ENCODE measurements at places on chromosomes 16 and 17.
A peak's percentile ranks its signal among the peaks of the same experiment; 100 is the strongest.

DNA sequence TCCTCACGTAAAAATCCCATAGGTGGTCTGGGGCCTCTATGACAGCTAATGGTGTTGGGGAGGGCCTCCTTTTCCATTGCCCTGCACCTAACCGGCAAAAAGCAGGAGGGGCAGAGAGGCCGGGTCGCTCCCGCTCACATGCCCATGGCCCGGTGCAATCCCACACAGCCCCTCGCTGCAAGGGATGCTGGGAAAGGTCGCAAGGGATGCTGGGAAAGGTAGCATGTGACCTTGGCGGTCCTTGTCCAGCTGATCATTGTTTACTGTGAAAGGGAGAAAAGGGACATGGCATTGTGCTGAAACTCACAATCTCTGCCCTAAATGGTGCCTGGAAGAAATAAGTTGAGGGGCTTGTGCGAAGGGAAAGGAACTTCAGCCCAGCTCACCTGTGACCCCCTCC lies 10.0 kb downstream of the DEF8 start:
- no peak for DNase-seq

- no peak for DNase-seq
Observed at GRCh38 chr16:69922200-69922599, 28.9 kb upstream of the CLEC18A start.

DNA sequence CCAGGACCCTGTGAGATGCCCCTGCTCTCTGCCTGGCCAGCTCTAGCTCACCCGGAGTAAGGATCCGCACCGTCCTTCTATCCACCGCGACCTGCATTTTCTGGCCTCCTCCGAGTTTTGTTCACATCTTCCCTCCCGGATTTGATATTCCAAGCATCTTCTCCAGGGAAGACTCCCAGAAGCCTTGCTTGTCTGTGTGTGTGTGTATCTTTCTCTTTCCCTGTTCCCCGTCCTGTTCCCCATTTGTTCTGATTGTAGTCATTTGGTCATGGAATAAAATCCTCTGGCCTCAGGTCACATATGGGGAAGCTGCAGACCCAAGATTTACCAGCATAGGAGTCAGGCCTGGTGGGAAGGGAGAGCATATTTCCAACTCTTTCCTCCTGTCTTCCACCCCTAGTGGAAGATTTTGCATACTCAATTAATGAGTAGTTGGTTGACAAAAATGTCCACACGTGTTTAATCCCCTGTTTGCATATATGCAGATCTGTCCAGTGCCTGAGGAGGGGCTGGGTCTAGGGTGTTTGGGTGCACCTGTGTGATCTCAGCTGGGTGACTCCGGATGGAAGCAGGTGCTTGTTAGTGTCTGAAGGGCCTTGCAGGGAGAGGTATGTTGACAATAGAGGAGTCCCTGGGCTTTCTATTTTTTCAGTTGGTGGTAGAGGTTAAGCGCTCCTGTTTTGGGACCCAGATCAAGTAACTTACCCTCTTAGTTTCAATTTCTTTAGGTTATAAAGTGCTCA lies 1.9 kb downstream of the PRAC1 start:
- DNase-seq: no peak

DNA sequence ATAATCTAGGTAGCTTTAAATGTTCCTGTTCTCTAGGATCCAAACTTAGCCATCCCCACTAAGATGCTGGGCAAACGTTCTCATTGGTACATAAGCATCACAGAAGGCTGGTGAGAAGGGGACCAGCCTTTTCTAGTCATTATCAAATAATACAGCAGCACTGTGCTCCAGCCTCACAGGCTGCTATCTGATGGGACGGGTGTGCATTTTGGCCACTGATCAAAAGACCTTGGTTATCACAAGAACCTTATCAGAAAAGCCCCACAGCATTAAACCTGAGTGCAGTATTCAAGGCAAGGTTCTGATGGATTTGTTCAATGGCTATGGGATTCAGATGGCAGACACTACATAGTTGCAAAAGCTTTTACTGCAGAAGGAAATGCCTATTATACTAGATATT lies 19.1 kb upstream of the KPNB1 start:
- no peak for DNase-seq

- peak; percentile 78 for DNase-seq
Observed at GRCh38 chr17:33725675-33726271, 432.7 kb upstream of the ASIC2 start.

- DNase-seq: no peak
Observed at GRCh38 chr16:8184854-8185253, 405.5 kb downstream of the TMEM114 start.

DNA sequence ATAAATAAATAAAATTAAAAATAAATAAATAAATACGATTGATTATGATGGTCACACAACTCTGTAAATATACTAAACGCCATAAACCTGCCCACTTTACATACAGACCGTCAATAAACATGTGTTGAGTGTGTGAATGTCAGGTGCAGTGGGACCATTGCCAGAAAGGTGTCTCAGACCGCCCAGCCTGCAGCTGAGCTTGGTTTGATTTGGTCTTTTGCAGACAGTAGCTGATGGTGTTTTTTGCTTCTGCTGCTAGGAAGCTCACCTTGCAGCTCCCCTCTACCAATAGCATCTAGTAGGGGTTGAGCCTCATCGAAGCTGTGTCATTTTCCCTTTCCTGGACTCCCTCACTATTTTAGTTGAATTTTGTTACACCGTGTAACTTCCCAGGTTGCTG lies 23.5 kb downstream of the UBALD1 start:
- DNase-seq: no peak

DNA sequence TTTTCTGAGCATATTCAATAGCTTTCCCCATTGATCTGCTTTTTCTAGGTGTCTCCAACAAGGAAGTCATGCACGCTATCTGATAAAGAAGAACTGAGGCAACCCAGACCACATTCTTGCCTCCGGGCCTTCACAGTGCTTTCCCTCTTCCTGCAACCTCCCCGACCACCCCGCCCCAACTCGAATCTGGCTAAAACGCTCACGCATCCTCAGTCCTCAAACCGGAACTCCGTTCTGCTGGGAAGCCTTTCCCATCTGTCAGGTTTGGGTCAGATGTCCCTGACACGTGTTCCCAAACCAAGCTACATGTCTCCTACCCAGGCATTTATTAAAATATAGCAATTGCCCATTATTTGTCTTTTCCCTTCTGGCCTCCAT lies 112.7 kb downstream of the VPS53 start:
- no peak for DNase-seq

DNA sequence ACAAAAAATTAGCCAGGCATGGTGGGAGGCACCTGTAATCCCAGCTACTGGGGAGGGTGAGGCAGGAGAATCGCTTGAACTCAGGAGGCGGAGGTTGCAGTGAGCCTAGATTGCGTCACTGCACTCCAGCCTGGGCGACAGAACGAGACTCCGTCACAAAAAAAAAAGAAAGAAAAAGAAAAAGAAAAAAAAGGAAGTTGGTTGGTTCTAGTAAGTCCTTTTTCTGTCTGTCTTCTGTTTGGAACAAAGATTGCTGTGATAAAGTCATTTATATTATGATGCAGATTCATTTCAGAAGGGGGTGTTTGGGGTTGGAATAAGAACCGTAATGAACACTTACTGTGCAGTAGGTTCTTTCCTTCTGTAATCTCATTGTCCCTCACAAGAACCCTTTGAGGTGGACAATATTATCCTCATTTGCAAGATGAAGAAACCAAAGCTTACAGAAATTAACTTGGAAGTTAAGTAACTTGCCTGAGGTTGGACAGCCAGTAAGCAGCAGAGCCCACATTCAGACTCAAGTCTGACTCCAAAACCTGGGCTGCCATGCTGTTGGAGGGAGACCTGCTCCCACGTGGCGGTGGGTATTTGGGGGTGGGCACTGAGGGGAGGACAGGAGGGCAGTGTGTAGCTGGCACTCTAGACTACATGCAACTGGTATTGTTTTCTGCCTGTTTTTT lies 10.3 kb downstream of the MINK1 start:
- DNase-seq: no peak

DNA sequence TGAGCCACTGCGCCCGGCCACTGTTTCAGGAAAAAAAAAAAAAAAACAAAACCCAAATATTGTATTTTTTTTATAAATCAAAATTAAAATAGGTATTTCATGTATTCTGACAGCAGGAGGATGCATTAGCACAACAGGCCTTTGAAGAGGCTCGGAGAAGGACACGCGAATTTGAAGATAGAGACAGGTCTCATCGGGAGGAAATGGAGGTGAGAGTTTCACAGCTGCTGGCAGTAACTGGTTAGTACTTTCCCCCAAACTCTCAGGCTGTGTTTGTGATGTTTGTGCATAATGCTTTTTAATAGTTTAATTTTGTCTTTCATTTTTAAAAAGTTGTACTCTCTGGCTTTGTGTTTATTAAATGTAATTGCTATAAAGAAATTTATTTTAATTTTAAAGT lies 27.6 kb upstream of the PHAF1 start:
- DNase-seq: no peak

DNA sequence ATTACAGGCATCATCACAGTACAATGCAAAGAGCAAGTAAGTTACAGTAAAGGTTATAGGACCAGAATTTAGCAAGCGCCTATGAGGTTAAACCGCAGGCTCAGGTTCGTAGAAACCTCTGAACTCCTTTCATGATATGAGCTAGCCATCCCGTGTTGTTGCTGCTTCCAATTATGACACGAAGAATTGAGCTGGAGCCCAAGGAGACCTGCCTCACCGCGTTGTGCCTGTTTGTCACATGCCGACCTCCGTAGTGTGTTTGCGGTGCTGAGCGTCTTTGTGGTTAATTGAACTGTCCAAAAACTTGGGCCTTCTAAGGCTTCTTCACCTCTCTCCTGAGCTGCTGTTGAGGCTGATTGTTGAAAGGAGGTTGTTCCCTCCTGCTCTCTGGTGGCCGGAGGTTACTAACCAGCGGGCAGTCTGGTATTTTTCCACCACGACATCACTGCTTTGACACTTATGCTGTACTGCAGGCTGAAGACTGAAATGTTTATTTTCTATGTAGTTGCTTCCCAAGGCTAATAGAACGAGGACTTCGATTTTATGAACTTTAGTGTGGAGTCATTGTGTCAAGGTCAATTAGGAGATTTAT lies 67.5 kb downstream of the SEC14L1 start:
- no peak for DNase-seq

DNA sequence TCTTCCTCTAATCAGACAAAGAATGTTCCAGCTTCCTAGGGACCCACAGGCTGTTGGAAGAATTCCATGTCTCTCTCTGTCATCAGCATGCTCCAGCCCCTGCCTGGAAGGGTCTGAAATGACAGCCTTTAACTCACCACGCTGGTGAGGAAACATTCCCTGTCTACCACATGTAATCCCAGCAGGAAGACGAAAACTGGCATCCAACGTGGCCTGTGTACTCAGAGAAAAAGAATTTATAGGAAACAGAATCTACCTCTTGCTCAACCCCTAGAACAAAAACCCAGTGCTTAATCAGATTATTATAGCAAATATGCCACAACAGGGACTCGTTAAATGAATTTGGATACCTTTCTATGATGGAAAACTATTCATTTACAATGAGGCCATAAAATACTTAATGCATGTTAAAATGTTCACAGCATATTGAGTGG lies 147.3 kb upstream of the FOXF1 start:
- no peak for DNase-seq

DNA sequence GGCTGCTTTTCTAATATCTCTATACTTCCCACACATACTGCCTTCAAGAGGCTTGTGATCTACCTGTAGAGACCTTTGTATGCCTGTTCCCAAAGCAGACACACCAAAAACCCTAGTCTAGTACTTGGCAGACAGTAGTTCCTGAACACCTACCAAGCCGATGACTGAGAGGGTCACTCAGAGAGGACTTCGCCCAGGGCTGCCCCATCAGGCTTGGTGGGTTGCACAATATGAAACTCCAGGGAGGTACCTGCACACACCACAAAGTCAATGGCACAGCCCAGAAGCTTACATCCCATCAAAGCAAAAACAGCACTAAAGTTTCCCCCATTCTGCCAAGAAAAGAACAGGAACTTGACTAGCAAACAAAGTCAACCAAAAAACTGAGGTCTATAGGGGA lies 30.3 kb downstream of the ASPA start:
- no peak for DNase-seq

GRCh38 chr17:28959471-28959871 lies 8.2 kb upstream of the PHF12 start:
- DNase-seq: no peak

GRCh38 chr16:11414815-11415775 lies 69.8 kb downstream of the RMI2 start:
- no peak for DNase-seq

DNA sequence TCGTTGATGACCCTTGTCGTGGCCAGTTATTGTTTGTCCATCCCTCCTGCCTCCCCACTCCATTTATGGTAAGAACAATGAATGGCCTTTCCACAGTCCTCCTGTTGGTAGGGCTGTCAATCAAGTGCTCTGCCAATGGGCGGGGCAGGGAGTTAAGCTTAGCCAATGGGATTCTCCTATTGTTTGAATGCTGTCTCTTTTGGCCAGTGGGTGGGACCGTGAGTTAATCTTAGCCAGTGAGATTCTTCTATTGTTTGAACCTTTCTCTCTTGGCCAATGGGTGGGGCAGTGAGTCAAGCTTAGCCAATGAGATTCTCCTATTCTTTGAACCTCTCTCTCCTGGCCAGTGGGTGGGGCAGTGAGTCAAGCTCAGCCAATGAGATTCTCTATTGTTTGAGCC lies 85.4 kb downstream of the IRX3 start:
- DNase-seq: no peak

DNA sequence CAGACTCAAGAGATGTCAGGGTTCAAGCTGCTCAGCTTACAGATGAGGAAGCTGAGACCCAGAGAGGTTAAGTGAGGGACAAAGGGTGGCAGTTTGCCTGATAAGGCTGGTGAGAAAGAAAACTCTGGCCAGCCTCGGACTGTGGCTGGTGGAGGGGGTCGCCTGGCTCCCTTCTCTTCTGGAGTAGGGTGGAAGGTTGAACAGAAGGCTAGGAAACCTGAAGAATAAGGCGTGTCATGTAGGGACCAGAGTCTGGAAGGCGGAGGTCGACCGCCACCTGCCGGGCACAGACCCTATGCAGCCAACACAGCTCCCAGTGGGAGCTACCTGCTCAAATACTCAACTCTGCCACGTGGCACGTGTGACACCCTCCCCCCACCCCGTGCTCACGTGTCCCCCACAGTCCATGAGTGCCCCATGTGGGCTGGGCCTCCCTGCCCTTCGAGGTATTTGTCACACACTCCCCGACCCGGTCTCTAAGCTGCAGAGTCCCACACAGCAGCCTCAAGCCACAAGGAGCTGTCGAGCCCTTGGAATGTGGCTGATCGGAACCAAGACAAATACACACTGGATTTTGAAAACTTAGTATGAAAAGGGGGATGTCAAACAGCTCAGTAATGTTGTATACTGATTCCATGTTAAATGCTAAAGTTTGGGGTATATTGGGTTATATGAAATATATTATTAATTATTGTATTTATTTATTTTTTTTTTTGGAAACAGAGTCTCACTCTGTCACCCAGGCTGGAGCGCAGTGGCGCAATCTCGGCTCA lies 11.8 kb downstream of the HID1 start:
- peak; percentile 86 for DNase-seq

- DNase-seq: no peak
Observed at GRCh38 chr16:87416826-87417527, 24.8 kb downstream of the MAP1LC3B start.

- DNase-seq: no peak
Observed at GRCh38 chr16:17291289-17291688, 179.5 kb downstream of the XYLT1 start.

GRCh38 chr17:38732376-38733281 lies 2.5 kb downstream of the CISD3 start:
- DNase-seq: no peak

Measured in ecto neural progenitor cell (in vitro differentiated cells).